ENCODE measurements at places on chromosomes 16 and 17.

DNA sequence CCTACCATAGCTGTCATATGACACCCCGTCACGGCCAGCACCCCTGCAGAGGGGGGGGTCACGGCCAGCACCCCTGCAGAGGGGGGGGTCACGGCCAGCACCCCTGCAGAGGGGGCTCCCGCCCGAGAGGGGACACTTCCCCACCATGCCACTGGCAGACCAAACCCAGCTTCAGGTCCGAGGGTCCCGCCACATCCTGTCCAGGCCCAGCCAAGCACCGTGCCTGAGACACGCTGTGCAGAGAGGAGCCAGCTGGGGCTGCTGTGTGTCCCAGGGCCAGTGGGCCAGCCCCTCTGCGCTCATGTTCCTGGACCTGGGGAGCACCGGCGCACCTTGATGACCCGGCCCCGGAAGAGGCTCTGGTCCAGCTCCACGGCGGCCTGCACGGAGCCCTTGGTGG lies 1.9 kb downstream of the PABPN1L start:
- no peak for DNase-seq

- DNase-seq, result no peak
Observed at GRCh38 chr17:62008294-62008693, 56.8 kb downstream of the MED13 start.

- DNase-seq, result no peak
Observed at GRCh38 chr16:50802000-50802399, 60.1 kb downstream of the CYLD start.

GRCh38 chr17:50924800-50925199 lies 58.6 kb upstream of the TOB1 start:
- no peak for DNase-seq

DNA sequence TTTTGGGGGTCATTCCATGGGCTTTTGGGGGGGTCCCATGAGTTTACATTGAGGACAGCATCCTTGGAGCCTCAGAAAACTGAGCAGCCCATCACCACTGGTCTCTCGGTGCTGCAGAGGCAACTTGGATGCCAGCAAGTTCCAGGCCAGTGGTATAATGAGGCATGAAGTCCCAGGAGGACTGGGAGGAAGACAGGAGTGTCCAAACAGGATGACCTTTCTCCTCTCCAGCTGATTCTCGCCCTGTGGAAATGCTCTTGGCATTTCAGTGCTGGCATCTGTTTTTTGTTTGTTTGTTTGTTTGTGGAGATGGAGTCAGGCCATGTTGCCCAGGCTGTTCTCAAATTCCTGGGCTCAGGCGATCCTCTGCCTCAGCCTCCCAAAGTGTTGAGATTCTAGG lies 347.6 kb downstream of the SNX29 start:
- no peak for DNase-seq

GRCh38 chr17:44351961-44352827 lies 7.1 kb downstream of the GRN start:
- DNase-seq, result no peak

DNA sequence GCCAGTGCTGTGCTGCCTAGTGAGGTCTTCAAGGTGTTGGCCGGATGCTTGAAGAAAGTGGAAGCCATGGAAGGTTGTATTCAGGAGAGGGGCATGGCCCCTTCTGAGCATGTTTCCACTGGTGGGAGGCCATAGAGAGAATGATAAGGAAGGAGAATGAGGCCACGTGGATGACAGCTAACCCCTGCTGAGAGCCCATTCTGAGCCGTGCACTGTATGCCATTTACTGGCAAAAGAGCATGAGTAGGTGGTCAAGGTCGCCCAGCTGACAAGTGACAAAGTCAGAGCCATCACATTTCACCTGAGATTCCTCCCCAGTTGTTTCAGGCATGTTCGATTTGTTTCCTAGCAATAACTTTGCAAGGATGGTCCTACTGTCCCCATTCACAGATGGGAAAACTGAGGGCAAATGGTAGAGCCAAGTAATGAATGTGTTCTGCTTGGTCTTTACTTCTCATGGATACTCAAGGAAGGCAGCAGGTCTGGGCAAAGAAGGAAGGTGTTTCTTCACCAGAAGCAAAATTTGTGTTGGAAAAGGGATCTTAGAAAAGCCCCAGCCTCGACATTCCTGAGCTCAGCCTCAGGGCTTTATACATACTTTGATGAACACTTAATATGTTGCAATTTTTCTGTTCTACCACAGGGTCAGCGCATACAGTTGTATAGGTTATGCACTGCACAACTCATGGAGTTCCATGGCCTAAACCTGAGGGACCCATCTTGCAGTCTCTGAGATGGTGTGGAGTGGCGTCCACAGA lies 10.5 kb upstream of the NKD1 start:
- DNase-seq, result peak; percentile 30

DNA sequence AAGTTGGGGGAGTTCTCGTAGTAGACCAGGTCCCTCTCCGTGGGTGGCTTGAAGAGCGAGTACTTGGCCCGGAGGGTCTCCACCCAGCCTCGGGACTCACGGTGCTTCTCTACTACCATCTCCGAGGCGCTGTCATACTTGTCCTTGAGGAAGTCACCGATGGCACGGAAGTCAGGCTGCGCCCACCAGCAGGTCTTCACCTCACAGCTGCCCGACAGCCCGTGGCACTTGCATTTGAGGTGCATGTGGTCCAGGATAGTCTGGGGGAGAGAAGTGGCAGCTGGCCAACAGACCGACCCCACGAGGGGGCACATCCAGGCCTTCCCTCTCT lies 50.0 kb downstream of the WNT3 start:
- no peak for DNase-seq

- no peak for DNase-seq
Observed at GRCh38 chr17:3754458-3755334, 31.0 kb downstream of the HASPIN start.

- peak; percentile 50 for DNase-seq
Observed at GRCh38 chr16:30054451-30054850, 11.1 kb upstream of the ALDOA start.

GRCh38 chr16:79985606-79986005 lies 385.1 kb upstream of the MAF start:
- no peak for DNase-seq

DNA sequence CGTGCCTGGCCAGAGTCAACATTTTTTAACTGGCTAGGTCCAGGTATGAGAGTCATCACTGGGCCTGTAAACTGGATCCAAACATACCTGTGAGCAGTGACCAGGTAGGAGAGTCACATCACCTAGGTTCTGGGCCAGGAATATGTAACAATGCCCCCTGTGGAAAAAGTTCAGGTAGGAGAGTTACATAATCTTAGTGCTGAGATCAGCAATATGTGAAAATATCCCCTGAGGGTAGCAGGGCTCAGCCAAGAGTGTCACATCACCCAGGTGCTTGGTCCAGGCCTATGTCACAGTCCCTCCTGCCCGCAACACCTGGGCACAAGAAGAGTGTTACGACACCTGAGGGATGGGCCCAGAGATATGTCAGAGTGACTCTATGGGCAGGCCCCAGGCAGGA lies 2104.7 kb downstream of the TP53TG3F start:
- no peak for DNase-seq

DNA sequence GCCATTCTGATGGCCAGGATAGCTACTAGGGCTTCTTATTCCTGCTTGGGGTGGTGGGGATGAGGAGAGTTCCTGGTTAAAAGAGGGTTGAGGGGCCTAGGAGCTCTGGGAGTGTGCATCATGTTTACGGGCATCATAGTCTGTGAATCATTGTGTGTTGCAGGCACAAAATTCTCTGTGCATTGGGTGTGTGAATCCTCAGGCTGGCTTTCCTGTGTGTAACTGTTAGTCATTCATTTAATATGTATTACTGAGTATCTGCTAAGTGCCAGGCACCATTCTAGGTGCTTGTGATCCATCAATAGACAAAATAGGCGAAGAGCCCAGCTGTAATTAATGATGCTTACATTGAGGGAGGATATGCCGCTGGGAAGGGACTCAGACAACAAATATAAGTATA lies 5.8 kb downstream of the PPY start:
- peak; percentile 64 for DNase-seq

GRCh38 chr17:17873450-17873991 lies 36.7 kb upstream of the SREBF1 start:
- no peak for DNase-seq

DNA sequence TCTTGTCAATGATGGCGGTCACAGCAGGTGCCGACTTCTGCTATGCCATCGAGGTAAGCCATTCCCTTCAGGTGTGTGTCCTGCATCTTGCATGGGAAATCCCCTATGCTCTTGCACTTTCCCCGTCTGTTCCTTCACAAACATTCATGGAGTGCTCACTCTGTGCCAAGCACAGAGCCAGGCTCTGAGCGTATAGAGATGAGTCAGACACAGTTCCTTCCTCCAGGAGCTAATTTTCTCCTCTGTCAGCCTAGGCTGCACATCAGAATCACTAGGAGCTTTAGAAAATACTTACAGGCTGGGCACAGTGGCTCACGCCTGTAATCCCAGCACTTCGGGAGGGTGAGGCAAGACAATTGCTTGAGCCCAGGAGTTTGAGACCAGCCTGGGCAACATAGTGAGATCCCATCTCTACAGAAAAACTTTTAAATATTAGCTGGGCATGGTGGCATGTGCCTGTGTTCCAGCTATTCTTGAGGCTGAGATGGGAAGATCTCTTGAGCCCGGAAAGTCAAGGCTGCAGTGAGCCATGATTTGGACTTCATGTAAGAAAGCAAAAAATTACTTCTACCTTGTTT lies 14.1 kb downstream of the PRMT7 start:
- DNase-seq, result no peak

GRCh38 chr16:14150796-14151195 lies 79.7 kb downstream of the MRTFB start:
- no peak for DNase-seq

- DNase-seq, result peak; percentile 21
Observed at GRCh38 chr17:55588446-55589242, 77.4 kb upstream of the SMIM36 start.

DNA sequence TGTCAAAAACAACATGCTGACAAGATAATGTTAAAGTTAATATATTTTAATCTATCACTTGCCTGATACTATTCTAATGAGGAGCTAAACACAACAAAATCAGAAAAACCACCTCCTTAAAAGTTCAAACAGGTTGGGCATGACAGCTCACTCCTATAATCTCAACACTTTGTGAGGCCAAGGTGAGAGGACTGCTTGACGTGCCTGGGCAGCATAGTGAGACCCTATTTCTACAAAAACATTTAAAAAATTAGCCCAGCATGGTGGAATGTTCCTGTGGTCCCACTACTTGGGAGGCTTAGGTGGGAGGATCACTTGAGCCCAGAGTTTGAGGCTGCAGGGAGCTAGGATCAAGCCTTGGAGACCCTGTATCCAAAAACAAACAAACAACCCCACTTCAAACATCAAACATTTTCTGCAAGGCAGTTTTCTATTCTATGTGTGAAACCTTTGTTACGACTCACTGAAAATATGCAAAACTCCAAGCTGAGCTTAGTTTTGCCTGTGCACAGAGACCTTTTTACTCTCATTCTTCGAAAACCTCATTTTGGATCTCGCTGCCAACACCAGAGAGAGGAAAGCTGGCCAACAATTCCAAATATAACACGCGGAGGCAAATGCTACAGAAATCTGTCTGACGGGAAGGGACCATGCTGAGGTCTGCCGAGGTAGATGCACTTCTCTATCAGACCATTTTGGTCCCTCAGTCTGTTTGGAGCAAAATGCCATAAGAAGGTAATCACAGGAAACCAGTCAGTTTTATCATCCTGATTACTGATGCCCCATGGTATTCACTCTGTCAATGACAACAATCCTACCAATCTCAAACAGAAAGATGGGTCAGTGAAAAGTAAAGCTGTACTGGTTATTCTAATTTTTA lies 6.2 kb downstream of the PHF12 start:
- DNase-seq, result peak; percentile 64

DNA sequence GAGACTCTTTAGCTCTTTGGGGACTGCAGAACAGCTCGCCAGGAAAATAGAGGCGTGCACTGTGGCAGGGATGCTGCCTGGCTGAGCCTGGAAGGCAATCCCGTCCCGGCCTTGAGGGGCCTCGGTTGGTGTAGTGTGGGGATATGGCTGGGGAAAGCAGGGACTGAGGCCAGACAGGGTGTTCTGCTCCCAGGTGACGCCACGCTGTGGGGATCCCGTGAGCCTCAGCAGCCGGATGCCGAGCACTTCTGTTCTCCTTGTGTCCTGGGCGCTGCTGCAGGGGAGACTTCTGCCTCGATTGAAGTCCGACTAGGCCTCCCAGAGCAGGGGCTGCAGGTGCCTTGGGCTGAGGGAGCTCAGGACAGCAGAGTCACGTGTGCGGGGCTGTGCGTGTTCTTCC lies 72.6 kb downstream of the BANP start:
- no peak for DNase-seq

GRCh38 chr16:53503991-53504663 lies 1.1 kb upstream of the AKTIP start:
- DNase-seq, result peak; percentile 48

GRCh38 chr17:65550075-65550662 lies 11.3 kb downstream of the AXIN2 start:
- no peak for DNase-seq

GRCh38 chr16:59210955-59211541 lies 476.9 kb upstream of the GOT2 start:
- peak; percentile 94 for DNase-seq

GRCh38 chr17:1941272-1942065 lies 83.7 kb downstream of the RTN4RL1 start:
- no peak for DNase-seq

DNA sequence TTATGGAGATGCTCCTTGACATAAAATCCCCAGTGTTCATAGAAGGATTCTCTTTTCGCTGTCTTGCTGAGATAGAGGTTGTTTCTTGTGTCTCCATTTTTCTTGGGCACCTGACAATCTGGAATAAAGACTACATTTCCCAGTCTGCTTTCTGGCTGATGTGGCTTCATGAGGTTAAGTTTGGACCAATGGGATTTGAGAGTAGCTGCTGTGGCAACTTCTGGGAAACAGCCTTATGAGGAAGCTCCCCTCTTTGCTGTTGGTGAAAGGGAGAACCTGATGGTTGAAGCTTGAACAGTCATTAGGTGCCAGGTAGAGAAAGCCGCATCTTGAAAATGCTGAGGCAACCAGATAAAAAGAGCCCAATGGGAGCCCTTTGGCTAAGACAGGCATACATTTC lies 24.4 kb downstream of the HS3ST4 start:
- no peak for DNase-seq

DNA sequence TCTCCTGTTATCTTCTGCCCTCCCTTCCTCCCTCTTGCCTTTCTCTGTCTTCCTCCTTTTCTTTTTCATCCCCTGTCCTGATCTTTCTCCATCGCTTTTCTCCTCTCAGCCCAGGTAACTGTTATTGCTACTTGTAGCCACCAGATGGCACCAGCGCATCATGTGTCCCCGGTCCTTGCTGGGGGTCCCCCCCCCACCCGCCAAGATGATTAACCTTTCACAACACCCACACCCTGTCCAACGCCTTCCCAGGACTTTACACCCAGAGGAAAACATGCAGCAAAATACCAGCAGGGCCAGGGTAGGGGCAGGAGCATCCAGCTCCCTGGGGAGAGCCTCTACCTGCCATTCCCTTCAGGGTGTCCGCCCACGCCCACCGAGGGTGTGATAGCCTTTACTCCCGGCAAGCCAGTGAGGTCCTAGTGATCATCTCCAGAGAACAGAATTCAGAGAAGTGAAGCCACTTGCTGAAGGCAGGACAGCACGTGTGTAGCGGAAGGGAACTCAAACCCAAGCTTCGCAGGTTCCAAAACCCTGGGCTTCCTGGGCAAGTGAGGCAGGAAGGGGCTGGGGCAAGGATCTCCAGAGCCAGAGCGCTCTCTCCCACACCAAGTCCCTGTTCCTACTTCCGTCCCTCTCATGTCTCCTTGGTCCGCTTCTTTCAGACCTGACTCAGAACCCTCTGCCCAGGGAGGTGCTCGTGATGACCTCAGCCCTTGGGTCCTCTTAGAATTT lies 13.4 kb upstream of the TAC4 start:
- DNase-seq, result peak; percentile 63

- no peak for DNase-seq
Observed at GRCh38 chr17:55487695-55488432, 23.4 kb downstream of the SMIM36 start.

Data from EL (cell line).